ENCODE measurements at places on chromosomes 13 and 19.

GRCh38 chr13:24746618-24747247 lies 17.2 kb upstream of the RNF17 start:
- H3K36me3 ChIP-seq, result no peaks in the 10 kb centered on the region
- H3K4me1 ChIP-seq, result peaks cover 19% of the 10 kb centered on the region
- H3K27ac ChIP-seq, result peak overlapping the region; percentile 44
- no peak for DNase-seq
- H3K27me3 ChIP-seq, result peaks cover 82% of the 10 kb centered on the region

DNA sequence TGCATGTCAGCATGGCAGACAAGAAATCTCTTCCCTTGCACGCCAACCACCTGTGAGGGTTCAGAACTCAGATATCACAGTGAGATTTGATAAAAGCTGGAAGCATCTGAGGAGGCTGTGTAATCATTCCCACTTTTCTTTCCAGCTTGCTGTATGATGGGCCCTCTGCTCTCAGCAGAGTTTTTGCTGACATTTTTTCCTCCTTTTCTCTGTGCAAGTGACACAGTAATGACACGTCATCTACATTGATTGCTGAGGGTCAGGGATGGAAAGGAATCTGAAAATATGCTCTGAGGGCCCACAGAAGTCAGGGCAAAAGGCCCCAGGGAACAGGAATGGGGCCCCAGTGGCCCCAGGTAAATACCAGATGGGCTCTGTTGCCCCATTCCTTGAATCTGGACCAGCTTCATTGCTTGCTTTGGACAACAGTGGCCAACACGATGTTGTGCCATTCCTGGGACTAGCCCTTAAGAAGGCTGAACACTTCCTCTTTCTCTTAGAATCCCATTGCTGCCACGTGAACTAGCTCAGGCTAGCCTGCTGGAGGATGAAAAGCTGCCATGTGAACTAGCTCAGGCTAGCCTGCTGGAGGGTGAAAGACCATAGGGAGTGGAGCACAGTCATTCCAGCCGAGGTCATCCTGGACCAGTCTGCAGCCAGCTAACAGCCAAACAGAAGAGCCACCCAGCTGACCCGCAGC lies 68.2 kb downstream of the CACNA1A start:
- no peak overlapping the region for H3K27ac ChIP-seq
- no peak overlapping the region for H3K4me3 ChIP-seq
- DNase-seq, result no peak

- H3K36me3 ChIP-seq, result peaks cover 48% of the 10 kb centered on the region
- no peak overlapping the region for H3K4me3 ChIP-seq
- peaks cover 11% of the 10 kb centered on the region for H3K4me1 ChIP-seq
- no peaks in the 10 kb centered on the region for H3K27me3 ChIP-seq
- no peak overlapping the region for H3K27ac ChIP-seq
Measured at GRCh38 chr13:36992362-36992761, 6.8 kb downstream of the ALG5 start.

- H3K36me3 ChIP-seq, result peaks cover 7% of the 10 kb centered on the region
- peak overlapping the region; percentile 62 for H3K4me3 ChIP-seq
- no peaks in the 10 kb centered on the region for H3K27me3 ChIP-seq
- peaks cover 43% of the 10 kb centered on the region for H3K4me1 ChIP-seq
- peak; percentile 93 for DNase-seq
- H3K27ac ChIP-seq, result peak overlapping the region; percentile 95
Measured at GRCh38 chr19:35213663-35214632, 14.6 kb downstream of the FAM187B start.

GRCh38 chr13:27371932-27372331 lies 52.5 kb upstream of the GTF3A start:
- no peaks in the 10 kb centered on the region for H3K36me3 ChIP-seq
- no peak overlapping the region for H3K4me3 ChIP-seq
- peaks cover 58% of the 10 kb centered on the region for H3K27me3 ChIP-seq
- peaks cover 3% of the 10 kb centered on the region for H3K4me1 ChIP-seq
- no peak for DNase-seq
- no peak overlapping the region for H3K27ac ChIP-seq

- no peaks in the 10 kb centered on the region for H3K36me3 ChIP-seq
- no peak overlapping the region for H3K4me3 ChIP-seq
- no peak for DNase-seq
- no peaks in the 10 kb centered on the region for H3K27me3 ChIP-seq
Measured at GRCh38 chr13:69418319-69418718, 689.3 kb upstream of the ATXN8OS start.

DNA sequence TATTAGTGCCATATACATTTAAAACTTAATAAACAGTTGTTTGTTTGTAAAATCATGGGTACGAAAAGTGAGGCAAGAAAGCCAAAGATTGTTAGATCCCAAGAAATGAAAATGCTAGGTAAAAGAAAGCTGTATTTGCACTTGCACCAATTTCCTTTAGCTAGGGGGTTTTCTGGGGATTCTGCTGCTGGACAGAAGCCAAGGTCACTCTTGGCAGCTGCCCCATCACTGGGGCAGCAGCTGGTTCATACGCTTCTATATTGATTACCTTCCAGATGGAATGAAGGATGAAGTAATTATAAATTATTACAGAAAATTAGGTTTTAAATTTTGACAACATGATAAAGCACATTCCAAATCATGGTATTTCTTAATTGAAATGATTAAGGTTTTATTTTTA lies 127.4 kb downstream of the SLITRK5 start:
- H3K4me3 ChIP-seq, result no peak overlapping the region
- no peaks in the 10 kb centered on the region for H3K27me3 ChIP-seq
- no peak overlapping the region for H3K27ac ChIP-seq
- no peaks in the 10 kb centered on the region for H3K4me1 ChIP-seq

GRCh38 chr13:97588993-97589392 lies 155.0 kb downstream of the RAP2A start:
- no peak overlapping the region for H3K4me3 ChIP-seq
- no peaks in the 10 kb centered on the region for H3K36me3 ChIP-seq
- DNase-seq, result no peak
- peaks cover 21% of the 10 kb centered on the region for H3K27me3 ChIP-seq

DNA sequence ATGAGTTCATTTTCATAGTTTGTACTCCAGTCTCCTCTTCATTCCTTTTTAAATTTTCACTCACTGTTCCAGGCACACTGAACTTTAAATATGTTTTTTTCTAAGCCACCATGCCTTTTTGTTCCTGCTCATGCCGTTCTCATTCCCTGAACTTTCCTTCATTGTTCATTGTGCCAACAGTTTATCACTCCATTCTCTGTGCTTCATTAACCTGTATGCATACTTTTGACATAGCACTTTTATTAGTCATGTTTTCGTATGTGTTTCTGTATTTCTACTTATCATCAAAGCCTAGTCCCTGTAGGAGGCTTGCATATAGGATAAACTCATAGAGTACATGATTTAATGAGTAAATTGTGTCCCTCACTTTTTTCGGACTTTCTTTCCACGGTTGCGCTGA lies 65.3 kb downstream of the PCDH20 start:
- H3K4me3 ChIP-seq, result no peak overlapping the region
- no peak overlapping the region for H3K27ac ChIP-seq
- no peaks in the 10 kb centered on the region for H3K4me1 ChIP-seq

DNA sequence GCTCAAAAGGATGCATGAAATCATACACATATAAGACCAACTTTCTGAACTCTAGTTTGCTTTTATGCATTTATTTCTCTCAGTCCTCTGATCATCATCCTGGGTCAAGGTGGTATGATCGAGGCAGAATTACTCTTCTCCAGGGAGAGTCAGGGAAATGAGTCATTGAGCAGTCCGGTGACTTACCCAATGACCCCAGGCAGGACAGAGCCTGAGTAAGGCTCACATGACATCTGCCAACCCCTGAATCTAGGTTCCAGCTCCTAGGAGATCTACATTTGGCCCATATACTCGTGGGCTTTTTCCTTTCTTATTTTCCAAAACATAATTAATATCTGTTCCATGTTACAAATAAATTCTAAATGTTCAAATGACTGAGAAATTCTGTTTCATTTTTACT lies 502.3 kb downstream of the FOXO1 start:
- no peak overlapping the region for H3K4me3 ChIP-seq
- no peaks in the 10 kb centered on the region for H3K27me3 ChIP-seq

- no peaks in the 10 kb centered on the region for H3K4me1 ChIP-seq
- DNase-seq, result no peak
- H3K27ac ChIP-seq, result no peak overlapping the region
- no peak overlapping the region for H3K4me3 ChIP-seq
- H3K27me3 ChIP-seq, result peaks cover 9% of the 10 kb centered on the region
- H3K36me3 ChIP-seq, result no peaks in the 10 kb centered on the region
Measured at GRCh38 chr13:36666477-36667229, 7.2 kb upstream of the SERTM1 start.

DNA sequence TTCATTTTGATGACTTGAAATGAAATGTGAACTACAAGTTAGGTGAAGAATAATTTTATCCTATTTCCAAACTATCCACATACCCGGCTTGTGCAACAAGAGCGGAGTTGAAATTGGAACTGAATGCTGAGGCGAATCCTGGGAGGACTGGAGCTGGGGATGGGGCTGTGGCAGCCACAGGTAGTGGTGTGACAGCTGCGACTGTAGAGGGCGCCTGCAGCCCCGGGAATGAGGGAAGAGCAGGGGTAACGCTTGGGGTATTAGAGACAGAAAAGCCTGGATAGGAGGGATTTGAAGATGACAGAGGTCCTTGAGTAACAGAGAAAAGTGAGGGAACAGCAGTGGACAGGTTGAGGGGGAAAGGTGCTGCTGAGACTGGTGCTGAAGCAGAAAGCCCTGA lies 22.0 kb upstream of the STOML3 start:
- peaks cover 62% of the 10 kb centered on the region for H3K36me3 ChIP-seq
- no peaks in the 10 kb centered on the region for H3K27me3 ChIP-seq
- peak overlapping the region; percentile 14 for H3K27ac ChIP-seq
- DNase-seq, result no peak

DNA sequence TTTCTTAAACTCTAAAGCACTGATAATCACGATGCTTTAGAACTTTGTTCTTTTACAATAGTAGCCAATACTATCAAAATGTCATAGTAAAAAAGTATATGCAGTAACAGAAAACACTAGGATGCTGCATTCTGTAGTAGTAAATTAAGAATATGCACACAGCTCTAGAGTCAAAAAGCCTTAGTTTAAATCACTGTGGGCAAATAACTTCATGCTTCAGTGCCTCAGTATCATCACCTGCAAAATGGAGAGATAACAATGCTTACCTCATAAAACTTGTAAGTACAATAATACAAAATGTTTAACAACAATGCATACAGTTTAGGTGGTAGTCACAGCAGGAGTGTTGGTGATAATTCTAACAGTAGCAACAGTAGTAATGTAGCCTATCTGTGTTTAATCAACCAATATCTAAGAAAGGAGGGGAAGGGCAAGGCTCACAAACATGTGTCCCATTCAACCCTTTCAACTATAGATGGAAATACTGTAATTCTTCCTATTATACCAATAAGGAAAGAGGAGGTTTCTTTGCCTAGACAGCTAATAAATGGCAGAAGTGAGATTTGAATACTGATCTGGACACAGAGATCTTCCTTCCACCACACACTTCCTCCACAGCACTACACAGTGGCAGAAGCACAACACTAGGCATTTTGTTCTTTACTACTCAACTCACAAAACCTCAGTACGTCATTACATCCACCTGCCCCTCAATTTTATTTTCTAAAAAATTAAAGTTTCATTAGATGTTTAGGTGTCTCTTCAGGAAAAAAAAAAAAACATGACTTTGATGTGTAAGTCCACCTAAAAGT lies 4.6 kb downstream of the RBM26 start:
- no peaks in the 10 kb centered on the region for H3K27me3 ChIP-seq
- peaks cover 23% of the 10 kb centered on the region for H3K36me3 ChIP-seq
- H3K4me1 ChIP-seq, result peaks cover 29% of the 10 kb centered on the region
- peak overlapping the region; percentile 34 for H3K27ac ChIP-seq
- no peak for DNase-seq

DNA sequence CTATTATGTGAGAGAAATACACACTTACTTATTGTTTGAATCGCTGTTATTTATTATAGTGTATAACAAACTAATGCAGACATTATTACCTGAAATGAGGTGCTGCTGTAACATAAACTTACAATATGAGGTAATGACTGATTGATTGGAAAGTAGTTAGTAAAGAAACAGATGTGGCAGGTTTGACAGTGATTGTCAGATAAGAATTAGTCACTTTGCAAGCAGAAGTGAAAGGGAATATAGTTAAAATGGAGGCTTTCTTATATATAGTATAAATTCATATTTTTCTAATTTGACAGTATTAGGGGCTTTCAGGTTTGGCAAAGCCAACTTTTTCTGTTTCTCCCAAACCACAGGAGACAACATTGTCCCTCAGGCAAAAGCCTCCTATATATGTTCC lies 20.6 kb downstream of the MIR17HG start:
- no peak overlapping the region for H3K4me3 ChIP-seq
- no peaks in the 10 kb centered on the region for H3K27me3 ChIP-seq
- no peak for DNase-seq
- H3K36me3 ChIP-seq, result peaks cover 15% of the 10 kb centered on the region
- H3K27ac ChIP-seq, result no peak overlapping the region
- H3K4me1 ChIP-seq, result peaks cover 21% of the 10 kb centered on the region

- no peaks in the 10 kb centered on the region for H3K4me1 ChIP-seq
- H3K27ac ChIP-seq, result no peak overlapping the region
- no peak overlapping the region for H3K4me3 ChIP-seq
Measured at GRCh38 chr19:42628411-42629140, 33.9 kb upstream of the CEACAM8 start.

- H3K27ac ChIP-seq, result no peak overlapping the region
- H3K4me1 ChIP-seq, result peaks cover 2% of the 10 kb centered on the region
- H3K27me3 ChIP-seq, result peaks cover 43% of the 10 kb centered on the region
- no peak for DNase-seq
- H3K36me3 ChIP-seq, result peaks cover 5% of the 10 kb centered on the region
Measured at GRCh38 chr19:14916848-14917247, 24.4 kb upstream of the OR7C2 start.

DNA sequence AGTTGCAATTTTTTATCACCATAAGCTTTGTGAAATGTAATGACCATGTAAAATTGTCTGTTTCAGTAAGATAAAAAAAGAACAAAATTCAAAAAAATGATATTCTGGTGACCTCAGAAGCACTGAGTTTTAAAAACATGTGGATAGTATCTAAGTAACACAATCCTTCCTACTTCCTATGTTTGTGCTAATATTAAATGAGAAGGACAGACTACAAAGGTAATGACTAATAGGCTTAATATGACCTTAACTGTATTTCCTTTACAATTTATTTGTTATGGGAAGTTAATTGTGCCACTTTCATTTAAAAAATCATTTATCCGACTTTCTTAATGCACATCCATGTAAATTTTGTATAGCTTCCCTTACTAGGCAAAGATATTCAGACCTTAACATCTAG lies 1030.4 kb upstream of the ATXN8OS start:
- DNase-seq, result no peak
- H3K4me3 ChIP-seq, result no peak overlapping the region
- no peaks in the 10 kb centered on the region for H3K4me1 ChIP-seq

DNA sequence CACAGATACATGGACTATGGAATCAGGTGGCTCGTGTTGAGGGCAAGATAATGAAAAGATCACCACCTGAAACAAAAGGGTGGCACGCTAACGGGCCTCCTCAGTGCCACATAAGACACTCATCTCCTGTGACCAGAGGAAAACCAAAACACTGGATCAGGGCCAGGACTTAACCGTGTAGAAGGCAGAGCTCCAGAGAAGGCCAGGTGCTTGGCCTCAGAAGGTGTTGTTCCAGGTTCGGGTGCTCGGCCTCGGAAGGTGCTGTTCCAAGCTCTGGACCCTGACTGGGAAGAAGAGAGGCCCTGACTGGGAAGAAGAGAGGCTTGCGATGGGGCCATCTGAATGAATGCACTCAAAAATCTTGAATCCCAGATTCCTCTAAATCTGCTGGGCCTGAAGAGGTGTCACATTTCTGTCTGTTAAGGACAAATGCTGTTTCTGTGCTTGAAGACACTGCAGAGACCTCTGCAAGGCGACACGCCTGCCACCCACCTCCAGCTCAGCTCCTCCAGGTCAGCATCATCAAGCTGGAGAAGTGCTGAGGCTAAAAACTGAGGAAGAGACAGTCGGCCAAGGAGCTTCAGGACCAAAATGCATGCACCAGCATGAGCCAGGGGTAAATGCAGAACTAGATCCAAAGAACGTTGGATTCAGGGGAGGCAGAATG lies 2.7 kb upstream of the RASA3 start:
- DNase-seq, result no peak
- no peak overlapping the region for H3K4me3 ChIP-seq
- H3K27ac ChIP-seq, result no peak overlapping the region
- peaks cover 23% of the 10 kb centered on the region for H3K4me1 ChIP-seq

Measured in stimulated activated naive B cell treated with anti-CD40 and anti-IgM and Interleukin-4, amounts not matched to agents 10 μg/mL and 1 μg/mL and 100 μg/mL, for 72 hours (primary cell).